ENCODE measurements at places on chromosomes 11 and 22.

- DNase-seq, result no peak
Observed at GRCh38 chr22:44088976-44089570, 65.0 kb downstream of the PARVB start.

GRCh38 chr11:32796425-32796824, 2.0 kb upstream of the CCDC73 start:
- no peak for DNase-seq

GRCh38 chr11:2160736-2161259, at the start of gene INS:
Gene INS, minus strand, starts transcription at chr11:2161209. Its CDS starts 238 bp downstream, at chr11:2160971.
- DNase-seq, result no peak

- peak; percentile 29 for DNase-seq
Observed at GRCh38 chr11:5004424-5005274, 10.0 kb downstream of the OR51L1 start.

DNA sequence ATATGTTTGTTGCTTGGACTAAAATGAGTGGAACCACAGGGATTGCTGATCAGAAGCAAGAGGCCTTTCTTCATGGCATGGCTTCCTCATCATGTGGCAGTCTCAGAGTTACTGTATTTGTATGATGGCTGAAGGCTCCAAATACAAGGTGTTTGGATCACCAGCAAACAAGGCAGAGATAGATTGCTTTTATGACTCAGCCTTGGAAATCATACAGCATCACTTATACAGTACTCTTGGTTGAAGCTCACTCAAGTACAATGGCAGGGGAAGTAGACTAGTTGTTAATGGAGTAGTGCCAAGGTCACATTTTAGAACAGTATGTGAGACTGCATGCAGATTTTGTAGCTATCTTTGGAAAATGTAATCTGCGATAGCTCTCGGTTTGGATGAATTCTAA, 16.6 kb downstream of the CAPRIN1 start:
- DNase-seq, result no peak

GRCh38 chr11:44741976-44742375, 15.2 kb downstream of the TSPAN18 start:
- DNase-seq, result no peak

DNA sequence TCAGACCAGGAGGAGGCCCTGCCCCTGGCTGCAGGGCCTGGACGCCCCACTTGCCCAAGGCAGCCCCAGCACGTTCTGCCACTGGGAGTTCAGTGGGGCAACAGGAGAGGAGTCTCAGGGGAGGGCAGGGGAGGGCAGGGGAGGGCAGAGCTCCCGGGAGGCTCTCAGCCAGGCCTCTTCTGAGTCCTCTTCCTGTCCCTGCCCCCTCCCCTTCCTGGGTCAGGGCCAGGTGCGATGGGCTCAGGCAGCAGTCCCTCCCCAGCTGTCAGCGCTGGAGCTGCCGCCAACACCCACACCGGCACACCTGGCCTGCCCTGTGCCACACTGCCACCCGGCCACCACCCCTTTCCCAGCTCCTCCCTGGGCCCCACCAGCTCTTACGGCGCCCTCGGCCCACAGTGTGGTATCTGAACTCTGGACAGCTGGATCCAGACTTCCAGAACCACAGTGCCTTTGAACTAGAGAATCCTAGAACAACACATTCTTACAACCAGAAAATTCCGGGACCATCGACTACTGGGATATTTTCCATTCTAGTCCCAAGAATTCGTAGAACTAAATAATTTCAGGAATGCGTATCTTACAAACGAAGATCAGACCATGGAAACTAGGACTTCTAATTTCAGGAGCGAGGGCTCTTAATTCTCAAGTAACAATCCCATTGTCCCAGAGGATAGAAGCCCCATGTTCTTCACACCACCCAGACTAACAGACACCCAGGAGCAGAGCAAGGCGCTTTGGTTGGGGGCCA, 21.8 kb downstream of the RPL3 start:
- DNase-seq, result no peak

DNA sequence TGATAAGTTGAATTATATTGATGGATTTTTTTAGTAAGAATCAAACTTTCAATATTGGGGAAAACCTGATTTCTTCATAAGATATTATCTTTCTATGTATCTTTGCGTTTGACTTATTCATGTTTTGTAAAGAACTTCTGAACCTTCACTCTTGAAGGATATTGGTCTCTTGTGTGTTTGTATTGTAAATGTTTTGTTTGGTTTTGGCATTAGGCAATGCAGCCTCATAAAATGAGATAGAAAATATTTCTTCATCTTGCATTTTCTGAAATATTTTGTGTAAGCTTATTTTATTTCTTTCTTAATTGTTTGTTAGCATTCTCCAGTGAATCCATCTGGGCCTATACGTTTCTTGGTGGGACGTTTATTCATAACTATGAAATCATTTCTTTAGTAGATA, 271.9 kb downstream of the RAB38 start:
- DNase-seq, result no peak

DNA sequence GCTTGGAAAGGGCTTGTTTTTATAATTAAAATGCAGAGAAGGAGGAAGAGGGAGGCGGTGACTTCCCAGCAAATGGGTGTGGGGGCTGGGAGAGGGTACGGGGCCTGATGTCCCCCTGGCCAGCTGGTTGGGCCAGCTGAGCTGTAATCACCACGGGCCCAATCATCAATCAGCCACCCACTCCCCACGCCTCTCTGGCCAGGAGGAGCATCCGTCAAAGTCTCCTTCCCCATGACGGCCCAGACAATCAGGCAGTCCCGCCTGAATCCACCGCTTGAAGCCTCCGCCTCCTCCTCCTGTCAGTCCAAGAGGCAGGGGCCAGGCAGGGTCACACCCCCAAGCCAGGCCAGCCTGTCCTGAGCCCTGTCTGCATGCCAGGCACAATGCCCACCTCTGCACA, 13.3 kb upstream of the CABP7 start:
- DNase-seq, result no peak

GRCh38 chr11:57936050-57936418, 87.6 kb upstream of the OR9Q1 start:
- DNase-seq, result no peak

- DNase-seq, result no peak
Observed at GRCh38 chr11:134413043-134413825, 1.2 kb upstream of the B3GAT1 start.

GRCh38 chr11:112694813-112695212, 266.4 kb upstream of the NCAM1 start:
- no peak for DNase-seq

- no peak for DNase-seq
Observed at GRCh38 chr11:3124821-3125220, 40.3 kb downstream of the OSBPL5 start.

- DNase-seq, result no peak
Observed at GRCh38 chr11:124838805-124839127, 26.5 kb upstream of the ROBO3 start.

GRCh38 chr22:42388130-42388797, 43.9 kb downstream of the NFAM1 start:
- no peak for DNase-seq

- DNase-seq, result no peak
Observed at GRCh38 chr11:84224042-84224441, 937.9 kb upstream of the CCDC90B start.

- DNase-seq, result no peak
Observed at GRCh38 chr11:36953976-36954375, 355.9 kb upstream of the RAG2 start.

GRCh38 chr22:46986788-46987187, 224.3 kb downstream of the TBC1D22A start:
- no peak for DNase-seq

GRCh38 chr22:17213976-17214375, 5.3 kb downstream of the ADA2 start:
- no peak for DNase-seq

- no peak for DNase-seq
Observed at GRCh38 chr11:117597071-117597470, 199.9 kb downstream of the DSCAML1 start.

GRCh38 chr11:72851726-72852125, 37.5 kb downstream of the ATG16L2 start:
- no peak for DNase-seq

GRCh38 chr22:30717952-30718351, 23.3 kb downstream of the OSBP2 start:
- DNase-seq, result no peak

- DNase-seq, result no peak
Observed at GRCh38 chr11:102306817-102307726, 10.2 kb upstream of the BIRC3 start.

GRCh38 chr22:46985507-46985882, 223.0 kb downstream of the TBC1D22A start:
- DNase-seq, result no peak

- no peak for DNase-seq
Observed at GRCh38 chr11:40100162-40100553, 1359.3 kb downstream of the LRRC4C start.

DNA sequence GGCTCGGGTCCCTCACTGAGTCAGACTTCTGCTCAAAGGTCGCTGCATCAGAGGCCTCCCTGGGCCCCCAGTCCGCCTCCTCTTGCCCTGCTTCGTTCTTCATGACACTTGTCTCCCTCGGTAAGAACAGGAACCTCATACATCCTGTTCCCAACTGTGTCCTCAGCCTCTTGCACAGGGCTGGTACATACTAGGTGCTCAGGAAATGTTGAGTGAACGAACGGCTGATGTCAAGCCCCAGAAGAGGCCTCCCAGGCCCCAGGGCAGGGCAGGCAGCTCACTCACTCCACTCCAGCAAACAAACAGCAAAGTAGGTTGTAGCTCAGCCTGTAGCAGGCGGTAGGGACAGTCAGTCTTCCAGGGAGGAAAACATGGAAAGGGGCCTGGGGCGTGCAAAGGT, 17.2 kb downstream of the SYNGR1 start:
- DNase-seq, result no peak

- DNase-seq, result no peak
Observed at GRCh38 chr11:92384358-92384757, 159.7 kb downstream of the FAT3 start.

- no peak for DNase-seq
Observed at GRCh38 chr11:70462818-70463477, 64.6 kb downstream of the CTTN start.

DNA sequence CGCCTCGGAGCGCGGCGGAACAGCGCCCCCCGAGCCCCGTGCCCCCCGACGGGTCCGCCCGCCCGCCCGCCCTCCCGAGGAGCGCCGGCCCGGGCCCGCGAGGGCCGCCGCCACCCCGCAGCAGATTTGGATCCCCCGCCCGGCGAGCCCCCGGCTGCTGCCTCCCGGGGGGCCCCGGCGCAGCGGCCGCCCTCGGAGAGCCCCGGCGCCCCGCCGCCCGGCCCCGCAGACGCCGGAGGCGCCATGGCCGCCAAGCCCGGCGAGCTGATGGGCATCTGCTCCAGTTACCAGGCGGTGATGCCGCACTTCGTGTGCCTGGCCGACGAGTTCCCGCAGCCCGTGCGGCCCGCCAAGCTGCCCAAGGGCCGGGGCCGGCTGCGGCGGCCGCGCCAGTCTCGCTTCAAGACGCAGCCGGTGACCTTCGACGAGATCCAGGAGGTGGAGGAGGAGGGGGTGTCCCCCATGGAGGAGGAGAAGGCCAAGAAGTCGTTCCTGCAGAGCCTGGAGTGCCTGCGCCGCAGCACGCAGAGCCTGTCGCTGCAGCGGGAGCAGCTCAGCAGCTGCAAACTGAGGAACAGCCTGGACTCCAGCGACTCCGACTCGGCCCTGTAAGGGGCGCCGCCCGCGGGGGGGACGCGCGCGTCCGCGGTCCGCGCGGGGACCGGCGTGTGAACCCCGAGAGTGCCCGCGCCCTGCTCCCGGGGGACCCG, 380 bp downstream of the C11orf96 start:
- no peak for DNase-seq

GRCh38 chr22:17606496-17606895, 22.1 kb downstream of the ATP6V1E1 start:
- no peak for DNase-seq

DNA sequence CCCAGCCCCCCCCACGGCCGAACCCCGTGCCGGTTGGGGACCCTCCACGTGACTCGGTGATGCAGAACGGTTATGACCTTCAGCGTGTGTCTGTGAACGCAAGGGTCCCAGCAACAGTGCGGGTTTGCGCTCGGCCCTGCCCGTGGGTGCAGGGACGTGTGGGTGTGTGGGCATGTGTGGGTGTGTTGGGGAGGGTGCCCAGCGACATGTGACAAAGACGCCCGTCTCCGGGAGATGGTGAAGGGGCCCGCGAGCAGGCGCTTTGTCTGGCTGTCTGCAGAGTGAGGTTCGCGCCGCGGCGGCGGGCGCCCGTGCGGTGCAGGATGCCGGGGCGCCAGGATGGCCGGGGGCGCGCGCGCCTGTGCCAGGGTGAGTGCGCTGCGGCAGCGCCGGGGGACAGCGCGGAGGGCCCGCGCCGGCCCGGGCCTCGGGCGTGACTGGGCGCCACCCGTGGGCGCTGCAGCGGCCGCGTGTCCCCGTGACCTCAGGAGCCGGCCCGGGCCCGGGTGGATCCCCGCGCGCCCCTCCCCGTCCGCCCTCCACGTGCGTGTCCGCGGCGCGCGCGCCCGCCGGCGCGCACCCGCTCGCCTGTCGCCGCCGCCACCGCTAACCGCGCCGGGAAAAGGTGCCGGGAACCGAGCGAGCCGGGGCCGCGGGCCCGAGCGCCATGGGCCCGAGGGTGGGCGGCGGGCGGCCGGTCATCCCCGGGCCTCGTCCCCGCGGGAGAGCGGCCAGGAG, at the start of gene LRFN4:
Gene LRFN4, plus strand, starts transcription at position 569 of the 738 bp plus-strand sequence. CDS start 681 bp downstream, outside the sequence.
- DNase-seq, result no peak

GRCh38 chr22:32562916-32563315, 88.3 kb downstream of the FBXO7 start:
- no peak for DNase-seq

DNA sequence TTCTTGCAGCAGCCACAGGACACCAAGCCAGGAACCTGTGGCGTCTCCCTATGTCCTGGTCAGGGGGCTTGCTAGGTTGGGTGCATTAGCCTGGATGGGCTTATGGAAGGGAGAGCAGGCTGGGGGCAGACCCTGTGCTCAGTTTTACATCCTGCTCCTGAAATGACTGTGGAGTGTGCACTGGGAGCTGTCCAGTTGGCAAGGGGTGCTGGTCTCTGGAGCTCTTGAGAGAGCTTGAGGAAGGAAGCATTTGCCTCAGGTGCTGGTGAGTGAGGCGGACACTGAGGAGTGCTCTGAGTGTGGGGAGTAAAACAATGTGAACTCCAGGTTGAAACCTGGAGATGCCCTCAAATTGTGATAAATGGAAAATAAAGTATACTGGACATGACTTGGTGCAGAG, 3.4 kb downstream of the SCGB1D4 start:
- DNase-seq, result no peak

DNA sequence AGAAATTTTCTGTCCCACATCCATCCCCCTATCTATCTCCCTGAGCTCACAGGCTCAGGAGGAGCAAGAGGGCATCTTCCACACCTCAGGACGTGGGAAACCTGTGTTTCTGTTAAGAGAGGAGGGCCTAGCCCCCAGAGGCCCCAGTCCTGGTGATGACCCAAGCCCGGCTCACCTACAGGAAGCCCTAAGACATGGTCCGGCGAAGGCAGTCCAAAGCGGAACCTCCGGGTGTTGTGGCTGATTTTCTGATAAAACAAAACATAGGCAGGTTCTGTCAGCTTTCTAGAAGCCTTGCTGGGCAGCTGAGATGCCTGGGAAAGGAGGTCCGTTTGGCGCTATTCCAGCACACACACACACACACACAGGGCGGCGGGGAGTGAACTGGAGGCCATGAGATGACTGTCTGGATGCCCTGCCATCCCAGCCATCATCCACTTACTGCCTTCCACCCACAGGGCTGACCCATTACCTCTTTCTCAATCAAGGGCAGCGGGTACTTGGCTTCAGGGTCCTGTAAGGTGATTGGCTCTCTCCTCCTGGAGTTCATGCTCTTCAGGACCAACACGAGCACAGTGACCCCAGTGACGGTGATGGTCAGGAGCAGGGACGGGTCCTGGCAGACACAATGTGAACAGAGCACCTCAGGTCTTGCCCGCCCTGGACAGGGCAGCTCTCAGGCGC, 882 bp downstream of the CYB5R2 start:
- DNase-seq, result no peak

- DNase-seq, result no peak
Observed at GRCh38 chr11:719214-720016, 13.4 kb downstream of the EPS8L2 start.
